ENCODE measurements at places on chromosomes 4 and X. TPM values are rescaled to one million over a fixed set of nuclear protein-coding genes. Genes with fewer than 3 reads are reported as not detected.
A peak's percentile ranks its signal among the peaks of the same experiment; 100 is the strongest.

SPP1 gene
- not detected for total RNA-seq

SPINK2 gene
- total RNA-seq: not detected

TCP11X1 gene
- not detected for total RNA-seq

SLC6A14 gene
- not detected for total RNA-seq

GPR78 gene
- total RNA-seq: not detected

DNA sequence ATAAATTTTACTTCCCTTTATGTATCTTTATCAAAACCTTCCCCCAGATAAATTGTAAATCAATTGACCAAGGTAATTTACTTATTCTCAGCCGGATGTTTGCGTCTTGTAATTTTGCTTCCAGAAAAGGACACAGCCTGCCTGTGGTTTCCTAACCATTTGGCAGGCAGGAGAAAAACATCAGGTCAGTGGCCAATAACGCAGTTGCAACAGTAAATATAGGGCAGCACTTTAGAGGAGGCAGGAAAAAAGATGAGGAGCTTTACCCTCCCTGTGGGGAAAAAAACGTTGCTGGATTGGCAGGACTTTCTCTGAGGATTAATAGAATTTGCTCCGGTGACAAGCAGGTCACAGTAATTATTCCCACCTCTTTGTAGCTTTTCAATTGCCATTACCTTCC lies 2618.1 kb downstream of the ARAP2 start:
- no peak for DNase-seq
- no peaks in the 10 kb centered on the region for H3K4me1 ChIP-seq
- H3K27me3 ChIP-seq: no peaks in the 10 kb centered on the region
- no peak overlapping the region for H3K27ac ChIP-seq

- no peak overlapping the region for H3K27ac ChIP-seq
- H3K4me1 ChIP-seq: peaks cover 2% of the 10 kb centered on the region
- DNase-seq: no peak
- no peaks in the 10 kb centered on the region for H3K27me3 ChIP-seq
Measured at GRCh38 chrX:65516756-65517155, 17.8 kb downstream of the LAS1L start.

DNA sequence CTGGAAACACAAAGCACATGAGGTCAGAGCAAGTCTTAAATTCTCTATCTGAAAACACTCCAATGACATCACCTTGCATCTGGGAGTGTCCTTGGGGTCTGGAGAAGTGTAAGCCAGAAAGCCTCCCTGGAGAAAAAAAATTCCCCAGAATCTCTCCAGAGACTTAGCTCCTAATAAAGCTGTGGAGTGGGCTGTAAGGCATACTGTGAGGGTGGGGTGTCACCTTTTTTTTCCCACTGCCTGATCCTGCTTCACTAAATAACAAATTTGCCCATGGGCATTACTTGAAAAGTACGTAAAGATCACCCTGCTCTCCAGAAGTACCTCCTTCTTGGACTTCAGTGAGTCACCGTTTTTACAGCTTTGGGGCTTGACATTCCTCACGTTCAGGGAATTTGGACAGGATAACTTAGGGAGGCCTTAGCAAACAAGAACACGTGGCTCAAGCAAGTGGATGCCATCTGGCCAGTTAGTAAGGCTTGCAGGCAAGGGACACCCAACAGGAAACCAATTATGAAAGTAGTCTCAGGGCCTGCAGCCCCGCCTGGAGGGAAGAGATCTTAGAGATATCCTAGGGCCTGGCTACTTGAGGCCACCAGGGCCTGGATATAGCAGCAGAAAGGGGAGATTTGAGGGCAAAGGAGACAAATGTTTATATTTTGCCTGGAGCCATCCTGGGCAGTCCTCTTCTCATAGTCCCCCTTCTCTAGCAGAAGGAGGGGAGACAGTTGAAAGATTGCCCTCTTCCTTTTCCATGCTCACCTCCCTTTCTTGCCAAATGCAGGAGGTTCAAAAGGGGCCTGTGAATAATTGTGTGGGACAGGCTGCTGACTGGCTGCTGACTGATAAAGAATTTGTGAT lies 60.1 kb upstream of the PLAC1 start:
- H3K36me3 ChIP-seq: no peaks in the 10 kb centered on the region
- no peak for DNase-seq
- H3K27me3 ChIP-seq: peaks cover 7% of the 10 kb centered on the region
- peaks cover 11% of the 10 kb centered on the region for H3K4me1 ChIP-seq
- H3K4me3 ChIP-seq: peak overlapping the region; percentile 52
- H3K27ac ChIP-seq: peak overlapping the region; percentile 81

DNA sequence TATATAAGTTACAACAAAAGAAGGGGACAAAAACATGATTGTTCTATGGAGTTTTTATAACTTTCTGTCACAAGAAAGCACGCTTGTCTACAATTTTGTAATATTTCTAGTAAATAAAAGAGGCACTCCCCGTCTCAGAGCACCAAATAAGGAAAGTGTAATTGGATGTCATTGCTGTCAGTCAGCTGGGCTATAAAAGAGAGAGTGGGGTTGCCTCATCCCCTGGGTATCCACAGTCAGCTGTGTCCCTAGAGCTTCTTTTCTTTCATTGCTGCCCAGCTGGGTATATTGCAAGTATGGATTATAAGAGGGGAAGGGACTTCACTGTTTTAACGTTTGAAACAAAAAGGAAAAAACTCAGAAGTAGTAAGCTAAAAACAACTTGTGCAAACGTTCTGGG lies 61.3 kb downstream of the NPNT start:
- no peaks in the 10 kb centered on the region for H3K36me3 ChIP-seq
- no peak for DNase-seq

DNA sequence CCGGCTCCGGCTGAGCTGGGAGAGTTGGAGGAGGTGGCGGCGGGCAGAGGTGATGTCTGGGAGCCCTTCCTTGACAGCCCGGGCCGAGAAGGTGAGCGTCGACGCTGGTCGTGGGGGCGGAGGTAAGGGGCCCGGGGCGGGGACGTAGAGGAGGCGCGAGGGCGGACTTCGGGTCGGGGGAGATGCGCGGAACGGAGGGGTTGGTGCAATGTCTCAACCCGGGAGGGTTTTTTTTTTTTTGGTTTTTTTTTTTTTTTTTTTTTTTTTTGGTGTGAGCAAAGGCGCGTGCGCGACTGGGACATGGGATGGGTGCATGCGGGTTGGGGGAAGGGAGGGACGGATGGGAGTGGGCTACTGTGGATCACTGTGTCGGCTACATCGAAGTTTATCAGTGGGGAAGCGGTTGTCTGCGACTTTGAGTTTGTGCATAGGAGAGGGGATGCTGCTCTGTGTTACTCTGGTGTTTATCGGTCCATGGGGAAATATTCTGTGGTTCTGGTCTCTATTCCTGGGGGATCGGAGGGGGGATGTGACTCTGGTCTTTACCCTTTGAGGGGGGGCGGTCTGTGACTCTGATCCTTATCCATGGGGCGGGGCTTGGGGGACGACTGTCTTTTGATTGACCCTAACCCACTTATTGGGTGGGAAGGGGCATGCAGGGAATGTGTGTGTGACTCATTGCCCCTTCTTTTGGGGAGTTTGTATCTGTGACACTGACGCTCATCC lies 537 bp downstream of the RBM10 start:
- no peak for DNase-seq
- H3K4me3 ChIP-seq: peak overlapping the region; percentile 97
- H3K4me1 ChIP-seq: peaks cover 33% of the 10 kb centered on the region
- H3K36me3 ChIP-seq: peaks cover 3% of the 10 kb centered on the region
- H3K27me3 ChIP-seq: peaks cover 3% of the 10 kb centered on the region
